Right ventricle myocardium inferior (tissue), 1 donor: ENCODE measurements at places on chromosomes 11 and 22. TPM values are rescaled to one million over a fixed set of nuclear protein-coding genes. Genes with fewer than 3 reads are reported as not detected.

- DNase-seq, result no peak
Observed at GRCh38 chr11:116454020-116454645, 318.7 kb downstream of the BUD13 start.

DNA sequence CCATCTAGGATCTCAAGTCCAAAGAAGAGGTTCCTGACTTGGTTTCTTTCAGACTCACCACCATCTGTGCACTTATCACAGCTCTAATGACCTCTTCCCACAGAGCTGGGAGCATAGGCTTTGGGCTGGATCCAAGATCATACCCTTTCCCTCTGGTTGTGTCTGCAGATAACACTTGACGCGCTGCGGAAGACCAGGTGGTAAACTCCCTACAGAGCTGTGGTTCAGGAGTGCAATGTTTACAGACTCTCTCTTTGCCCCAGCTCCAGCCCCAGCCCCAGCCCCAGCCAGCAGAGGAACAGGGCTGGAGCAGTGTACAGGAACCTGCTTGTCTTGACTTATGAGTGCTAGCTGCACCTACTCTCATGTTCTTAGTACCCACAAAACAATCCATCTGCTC lies 274.4 kb upstream of the SYN3 start:
- no peak for DNase-seq

DNA sequence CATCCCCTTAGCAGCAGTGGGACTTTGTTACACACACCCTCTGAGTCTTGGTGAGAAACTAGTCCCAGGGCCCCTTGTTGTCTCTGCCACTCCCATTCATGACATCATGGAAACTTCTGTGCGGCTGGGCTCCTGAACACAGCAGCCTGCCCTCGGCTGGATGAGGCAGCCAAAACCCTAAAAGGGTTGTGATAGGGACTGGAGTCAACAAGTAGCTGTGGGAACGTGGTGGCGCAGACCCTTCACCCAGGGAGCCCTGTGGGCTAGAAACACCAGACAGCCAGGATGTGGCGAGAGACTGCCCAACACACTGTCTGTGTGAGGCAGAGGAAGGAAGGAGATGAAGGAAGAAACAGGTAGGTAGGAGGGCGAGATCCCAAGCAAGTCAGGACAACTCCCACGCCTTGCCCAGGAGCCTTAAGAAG lies 3.9 kb downstream of the CD3D start:
- DNase-seq, result no peak

- DNase-seq, result peak; percentile 85
Observed at GRCh38 chr11:8018484-8019313, 31.6 kb downstream of the EIF3F start.

- peak; percentile 23 for DNase-seq
Observed at GRCh38 chr22:37161443-37161842, 11.7 kb upstream of the IL2RB start.

DNA sequence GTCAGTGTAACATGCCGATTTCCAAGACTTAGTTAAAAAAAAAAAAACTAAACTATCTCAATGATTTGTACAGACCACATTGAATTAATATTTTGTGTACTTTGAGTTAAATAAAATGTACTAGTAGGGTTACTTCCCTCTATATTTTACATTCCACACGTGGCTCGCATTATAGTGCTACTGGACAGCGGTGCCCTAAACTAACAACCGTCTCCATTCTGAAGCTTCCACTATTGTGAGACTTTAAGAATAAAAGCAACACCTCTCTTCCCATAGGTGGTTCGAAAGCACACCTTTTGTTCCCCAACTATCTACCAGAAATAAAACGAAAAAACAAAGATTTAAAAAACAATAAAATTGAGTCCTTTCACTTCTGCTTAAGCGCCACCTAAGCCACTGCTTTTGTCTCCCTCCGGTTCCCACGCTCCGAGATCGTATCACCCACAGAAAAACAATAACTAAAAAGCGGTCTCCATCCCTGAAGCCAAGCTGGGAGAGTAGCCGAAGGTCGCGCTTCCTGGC lies 380 bp upstream of the TTC17 start:
- DNase-seq, result no peak

DNA sequence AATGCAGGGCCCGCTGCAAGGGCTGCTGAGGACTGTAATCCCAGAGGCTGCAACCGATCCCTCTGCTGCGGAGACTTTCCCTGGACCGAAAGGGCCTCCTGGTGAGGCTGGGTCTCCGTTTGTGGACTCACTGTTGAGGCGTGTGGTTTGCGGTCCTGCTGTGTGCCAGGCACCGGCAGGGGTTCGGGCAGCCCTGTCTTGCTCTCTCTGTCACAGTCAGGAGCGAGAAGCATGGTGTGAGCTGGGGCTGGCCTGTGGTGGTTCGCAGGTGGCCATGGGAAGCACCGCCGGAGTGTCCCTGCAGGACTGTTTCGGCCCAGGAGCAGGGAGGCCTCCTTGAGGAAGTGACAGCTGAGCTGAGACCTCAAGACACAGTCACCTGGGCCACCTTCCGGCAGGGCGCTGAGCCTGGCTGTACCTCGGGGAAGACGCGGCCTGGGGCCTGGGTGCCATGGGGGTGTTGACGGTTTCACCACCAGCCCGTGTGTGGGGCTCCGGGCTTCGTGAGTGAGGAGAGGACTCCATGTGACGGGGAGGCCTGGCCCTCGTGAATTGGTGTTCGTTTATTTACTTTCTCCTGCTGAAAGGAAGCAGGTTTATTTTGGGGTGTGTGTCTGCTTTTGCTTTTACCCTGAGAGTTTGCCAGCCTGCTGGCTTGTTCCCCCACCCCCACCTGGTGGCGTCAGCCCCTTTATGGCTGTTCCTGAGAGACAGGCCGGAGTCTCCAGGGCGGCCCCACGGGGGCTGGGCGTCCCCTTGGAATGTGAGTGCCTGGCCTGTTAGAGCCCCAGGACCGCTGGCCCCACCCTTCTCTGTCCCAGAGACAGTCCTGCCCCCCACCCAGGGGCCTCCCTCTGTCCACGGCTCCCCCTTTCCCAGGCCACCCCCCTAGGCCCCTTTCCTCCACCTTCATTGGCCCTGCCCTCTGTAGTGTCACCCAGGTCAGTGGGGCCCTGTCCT lies 122.5 kb downstream of the KCNQ1OT1 start:
- peak; percentile 59 for DNase-seq

GRCh38 chr22:17012267-17012666 lies 4.2 kb upstream of the GAB4 start:
- DNase-seq, result no peak

GRCh38 chr11:47004595-47005033 lies 68.1 kb downstream of the CSTPP1 start:
- peak; percentile 76 for DNase-seq

- DNase-seq, result no peak
Observed at GRCh38 chr11:86021377-86021776, 47.5 kb downstream of the PICALM start.

DNA sequence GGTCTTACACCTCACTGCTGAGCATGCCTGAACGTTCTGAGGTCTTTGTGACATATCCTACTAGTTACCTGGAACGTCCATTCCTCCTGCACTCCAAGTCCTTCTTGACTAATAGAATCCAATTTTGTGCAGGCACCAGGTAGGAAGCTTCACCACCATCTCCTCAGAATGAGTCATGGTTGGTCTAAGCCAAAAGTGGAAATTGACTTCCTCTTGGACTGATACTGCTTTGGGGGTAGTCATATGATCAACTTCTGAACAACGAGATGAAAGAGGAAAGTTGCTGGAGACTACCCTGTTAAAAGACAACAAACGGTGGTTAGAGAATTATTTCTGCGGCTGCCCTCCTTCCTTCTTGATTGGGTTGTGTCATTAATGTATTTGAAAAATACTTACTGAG lies 374.2 kb upstream of the LARGE1 start:
- DNase-seq, result no peak

- no peak for DNase-seq
Observed at GRCh38 chr11:57126766-57127400, 54.9 kb upstream of the LRRC55 start.

DNA sequence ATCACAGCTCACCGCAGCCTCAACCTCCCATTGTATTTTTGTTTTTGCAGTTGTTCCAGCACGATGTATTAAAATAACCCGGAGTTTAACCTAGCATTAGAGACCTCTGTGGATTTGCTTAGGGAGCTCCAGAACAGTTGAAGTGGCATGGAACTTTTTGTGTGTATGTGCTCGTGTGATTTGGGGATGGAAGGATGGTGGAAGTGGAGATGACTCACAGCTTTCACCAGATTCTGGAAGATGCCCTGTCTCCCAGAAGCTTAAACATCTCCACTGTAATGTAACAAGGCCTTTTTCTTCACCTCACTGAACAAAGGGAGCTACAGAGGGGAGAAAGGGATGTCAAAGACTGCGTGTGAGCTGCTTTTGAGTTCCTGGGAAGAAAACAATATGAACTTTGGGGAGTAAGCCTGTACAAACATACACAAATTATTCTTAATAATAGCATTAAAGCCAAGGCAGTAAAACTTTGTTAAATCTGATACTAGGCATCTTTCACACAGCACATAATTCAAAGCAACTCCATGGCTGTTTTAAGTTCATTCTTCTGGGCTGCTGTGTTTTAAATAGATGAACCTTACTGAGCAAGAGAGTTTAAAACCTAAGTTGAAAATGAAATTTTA lies 226.4 kb downstream of the ADAMTS15 start:
- no peak for DNase-seq

- peak; percentile 71 for DNase-seq
Observed at GRCh38 chr22:33853200-33854097, 66.8 kb downstream of the LARGE1 start.

DNA sequence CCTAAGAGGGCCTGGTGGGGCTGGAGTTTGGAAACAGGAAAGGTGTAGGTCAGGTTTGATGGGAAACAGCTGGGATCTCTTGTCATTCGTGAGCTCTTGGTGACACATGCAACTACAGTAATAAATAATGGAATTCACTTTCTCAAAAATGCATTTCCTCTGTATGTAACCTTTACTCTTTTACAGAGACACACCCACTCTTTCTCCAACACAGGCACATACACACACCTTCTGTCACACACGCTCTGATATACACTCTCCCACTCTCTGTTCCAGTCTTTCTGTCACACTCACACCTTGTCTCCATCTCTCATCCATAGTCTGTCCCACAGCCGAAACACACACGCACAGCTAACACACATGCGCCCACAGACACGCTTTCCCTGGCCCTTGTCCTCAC lies 6.6 kb upstream of the C22orf42 start:
- no peak for DNase-seq

DNA sequence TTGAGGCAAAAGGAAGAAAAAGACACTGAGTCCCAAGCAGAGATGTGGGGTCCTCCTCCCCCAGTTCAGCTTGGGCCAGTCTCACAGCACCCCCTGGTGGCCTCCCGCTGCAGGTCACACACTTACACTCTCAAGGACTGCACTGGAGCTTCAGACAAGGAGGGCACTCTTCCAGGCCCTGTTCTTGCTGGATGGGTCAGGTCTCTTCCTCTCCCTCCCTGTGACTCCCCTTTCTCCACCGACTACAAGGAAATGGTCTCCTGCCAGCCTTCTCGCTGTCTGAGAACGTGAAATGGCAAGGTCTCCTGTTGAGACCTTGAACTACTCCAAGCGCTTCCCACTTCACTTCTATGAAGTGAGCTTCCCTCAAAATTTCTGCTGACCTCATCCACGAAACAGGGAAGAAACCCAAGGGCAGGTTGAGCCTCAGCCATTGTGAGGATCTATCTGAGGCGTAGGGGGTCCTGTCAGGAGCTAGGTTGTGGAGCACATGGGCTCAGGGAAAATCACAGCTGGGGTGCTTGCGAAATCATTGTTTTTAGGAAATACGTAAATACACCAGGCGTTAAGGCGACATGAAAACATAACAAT lies 11.2 kb upstream of the IGLL1 start:
- no peak for DNase-seq

GRCh38 chr11:31355131-31355530 lies 14.4 kb downstream of the DCDC1 start:
- no peak for DNase-seq

DNA sequence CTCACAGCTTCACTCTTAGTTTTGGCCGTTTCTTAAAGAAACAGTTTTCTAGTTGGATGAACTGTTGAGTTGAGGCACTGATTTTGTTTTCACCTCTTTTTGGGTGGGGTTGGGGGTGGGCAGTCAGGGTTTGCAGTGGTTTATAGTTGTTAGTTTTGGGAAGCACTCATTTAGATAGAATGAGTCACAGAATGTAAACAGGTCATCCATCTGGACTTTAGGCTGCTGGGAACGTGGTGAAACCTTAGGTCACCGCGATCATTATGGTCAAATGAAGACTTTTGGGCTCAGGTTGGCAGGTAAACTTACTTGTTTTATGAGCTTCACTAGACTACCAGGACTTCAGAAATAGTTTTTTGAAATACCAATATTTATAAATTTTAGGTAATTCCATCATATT lies 48.4 kb downstream of the CSTPP1 start:
- DNase-seq, result no peak

The SEZ6L gene
- total RNA-seq, result 0.08 TPM

The VSIG2 gene
- 0.70 TPM for total RNA-seq

The OR2D2 gene
- total RNA-seq, result not detected
